Activated naive CD4-positive, alpha-beta T cell treated with anti-CD3 and anti-CD28 coated beads, Interleukin-2, amount 10 ng/mL, durations not matched to agents 5 hours and 36 hours (primary cell): ENCODE measurements at places on chromosomes 11 and 22. TPM values are rescaled to one million over a fixed set of nuclear protein-coding genes. Genes with fewer than 3 reads are reported as not detected.

The VSIG10L2 gene
- total RNA-seq: not detected

The OR5I1 gene
- not detected for total RNA-seq

The SCGB2A2 gene
- total RNA-seq: not detected

The MS4A10 gene
- total RNA-seq: not detected

The POU2AF3 gene
- not detected for total RNA-seq

The CSNK2A3 gene
- 1.2 TPM for total RNA-seq

The USH1C gene
- not detected for total RNA-seq

The TMEM45B gene
- total RNA-seq: 3.9 TPM

The CHRM1 gene
- not detected for total RNA-seq
